Stimulated activated CD8-positive, alpha-beta memory T cell treated with anti-CD3 and anti-CD28 coated beads, Interleukin-15, amount 100 ng/mL, for 4 hours (primary cell): ENCODE measurements at places on chromosomes 6 and 20.

DNA sequence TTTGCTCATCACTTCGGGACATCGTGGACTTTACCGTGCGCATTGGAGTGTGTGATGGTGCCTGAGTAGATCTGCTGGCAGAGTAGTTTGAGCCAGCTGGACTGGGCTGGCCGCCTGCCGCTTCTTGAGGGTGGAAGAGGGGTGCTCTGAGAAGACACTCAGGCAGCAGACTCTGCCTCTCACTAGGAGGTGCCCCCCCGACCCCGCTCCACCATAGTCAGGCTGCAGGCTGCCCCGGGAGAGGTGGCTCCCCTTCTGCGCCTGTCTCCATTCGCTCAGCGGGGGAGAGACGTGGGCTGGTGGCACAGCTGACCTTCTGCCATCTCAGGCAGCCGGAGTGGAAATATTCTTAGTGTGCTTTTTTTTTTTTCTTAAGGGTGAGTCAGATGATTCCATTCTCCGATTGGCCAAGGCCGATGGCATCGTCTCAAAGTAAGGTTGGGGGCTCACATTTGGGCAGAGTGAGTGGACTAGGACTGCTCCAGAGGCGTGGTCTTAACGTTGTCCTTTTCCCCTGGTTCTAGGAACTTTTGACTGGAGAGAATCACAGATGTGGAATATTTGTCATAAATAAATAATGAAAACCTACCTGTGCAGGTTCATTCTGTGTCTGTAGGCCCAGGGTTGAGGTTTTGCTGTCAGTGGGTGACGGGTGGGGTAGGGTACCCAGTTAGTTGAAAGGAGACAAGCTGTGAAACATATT is 1.2 kb downstream of the RPS21 start:
- DNase-seq, result no peak

DNA sequence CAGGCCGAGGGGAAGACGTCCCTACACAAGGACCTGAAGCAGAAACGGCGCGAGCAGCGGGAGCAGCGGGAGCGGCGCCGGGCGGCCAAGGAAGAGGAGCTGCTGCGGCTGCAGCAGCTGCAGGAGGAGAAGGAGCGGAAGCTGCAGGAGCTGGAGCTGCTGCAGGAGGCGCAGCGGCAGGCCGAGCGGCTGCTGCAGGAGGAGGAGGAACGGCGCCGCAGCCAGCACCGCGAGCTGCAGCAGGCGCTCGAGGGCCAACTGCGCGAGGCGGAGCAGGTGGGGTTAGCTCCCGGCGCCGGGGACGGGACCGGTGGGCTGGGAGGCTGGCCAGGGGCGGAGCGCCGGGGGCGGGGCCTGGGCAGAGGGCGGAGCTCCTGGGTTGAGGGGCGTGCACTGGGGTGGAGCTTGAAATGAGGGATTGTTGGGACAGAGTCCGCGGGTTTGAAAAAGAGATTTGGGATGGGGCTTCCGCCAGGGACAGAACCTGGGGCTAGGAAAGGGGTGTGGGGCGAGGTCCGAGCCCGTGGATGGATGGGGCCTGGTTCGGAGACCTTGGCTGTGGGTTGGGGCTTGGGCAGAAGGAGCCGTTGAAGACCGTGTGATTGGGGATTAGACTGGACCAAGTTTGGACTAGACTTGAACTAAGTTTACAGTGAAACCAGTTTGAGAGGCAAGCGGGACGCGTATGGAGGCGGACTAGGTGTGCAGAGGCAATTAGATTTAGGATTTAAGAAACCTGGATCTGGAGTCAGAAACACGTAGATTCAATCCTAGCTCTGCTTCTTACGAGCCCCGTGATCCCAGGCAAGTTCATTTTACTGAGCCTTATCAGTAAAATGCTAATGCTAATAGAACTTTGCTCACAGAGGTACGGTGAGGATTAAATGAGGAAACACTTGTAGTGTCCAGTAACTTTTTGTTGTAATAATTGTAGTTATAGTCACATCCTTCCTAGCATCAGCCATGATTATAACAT is 20.9 kb downstream of the DEF6 start:
- no peak for DNase-seq

GRCh38 chr6:141607956-141608355 is 524.8 kb upstream of the GJE1 start:
- no peak for DNase-seq

- no peak for DNase-seq
These were observed 23.5 kb downstream of the STX7 start for GRCh38 chr6:132489376-132489775.

GRCh38 chr6:97876711-97877110 is 593.7 kb upstream of the MMS22L start:
- DNase-seq, result no peak

- DNase-seq, result no peak
These were observed 177.8 kb upstream of the ECI2 start for GRCh38 chr6:4313044-4313686.

DNA sequence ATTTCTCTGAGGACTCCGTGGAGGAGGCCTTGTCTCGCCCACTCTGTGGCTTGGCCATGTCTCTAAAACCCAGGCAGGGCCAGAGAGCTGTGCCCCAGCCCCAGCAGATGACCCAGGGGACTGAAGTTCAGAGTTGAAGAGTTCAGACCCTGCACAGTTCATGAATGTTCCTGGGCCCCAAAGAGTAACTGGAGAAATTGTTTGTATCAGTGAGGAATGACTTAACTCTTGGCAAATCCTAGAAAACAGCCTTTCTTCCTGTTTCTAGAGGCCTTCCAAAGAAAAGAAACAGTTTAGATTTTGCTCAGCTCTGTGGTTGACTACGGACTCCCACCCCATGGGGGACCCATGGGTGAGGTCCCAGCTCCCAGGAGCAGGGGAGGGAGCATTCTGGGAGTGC is 62.1 kb upstream of the EYA2 start:
- no peak for DNase-seq

DNA sequence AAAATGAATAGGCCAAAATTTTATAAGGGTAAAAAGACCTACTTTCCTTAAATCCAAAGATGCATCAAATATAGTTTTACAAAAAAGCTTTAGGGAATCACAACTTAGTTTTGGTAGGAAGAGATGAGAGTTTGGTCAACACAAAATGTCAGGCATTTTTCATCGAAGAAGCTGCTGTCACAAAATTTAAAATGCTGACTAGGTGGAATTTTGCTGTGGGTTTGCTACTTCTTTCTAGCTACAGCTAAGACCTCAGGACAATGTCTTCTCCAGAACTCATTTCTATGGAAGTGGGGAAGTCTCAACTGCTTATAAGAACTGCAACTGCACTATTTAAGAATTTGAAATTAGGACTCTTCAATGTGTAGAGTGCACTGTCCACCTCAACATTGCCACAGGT is 351.1 kb downstream of the HAO1 start:
- no peak for DNase-seq

- no peak for DNase-seq
These were observed 1029.5 kb upstream of the GJE1 start for GRCh38 chr6:141103246-141103645.

GRCh38 chr20:888057-888456 is 28.1 kb downstream of the ANGPT4 start:
- no peak for DNase-seq

- no peak for DNase-seq
These were observed 74.1 kb upstream of the SALL4 start for GRCh38 chr20:51876313-51876940.

GRCh38 chr6:44564906-44565524 is 177.5 kb downstream of the CDC5L start:
- DNase-seq, result no peak

DNA sequence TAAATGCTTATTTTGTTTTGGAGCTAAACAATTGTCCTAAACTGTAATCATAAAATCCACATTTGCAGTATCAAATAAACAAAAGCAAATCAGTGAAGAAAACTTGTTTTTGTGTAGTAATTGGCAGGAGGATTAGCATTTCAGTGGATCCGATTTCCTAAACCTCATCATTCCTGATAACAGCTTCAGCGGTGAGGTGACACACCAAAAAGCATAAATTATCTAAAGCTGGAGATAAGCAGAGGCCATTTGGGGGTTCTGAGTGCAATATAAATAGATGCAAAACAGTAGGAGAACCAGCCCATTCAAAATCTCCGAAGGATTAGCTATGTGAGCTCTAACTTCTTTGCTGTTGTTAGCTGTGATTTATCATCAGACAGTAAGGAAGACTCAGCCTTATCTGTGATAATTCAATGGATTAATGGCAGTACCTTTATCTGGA is 235.8 kb downstream of the EPHA7 start:
- DNase-seq, result no peak

- DNase-seq, result no peak
These were observed 225.0 kb downstream of the ALDH8A1 start for GRCh38 chr6:134724771-134725340.

GRCh38 chr6:30102414-30102969 is 10.4 kb downstream of the TRIM31 start:
- no peak for DNase-seq

- no peak for DNase-seq
These were observed 18.5 kb upstream of the ERVFRD-1 start for GRCh38 chr6:11129908-11130565.

DNA sequence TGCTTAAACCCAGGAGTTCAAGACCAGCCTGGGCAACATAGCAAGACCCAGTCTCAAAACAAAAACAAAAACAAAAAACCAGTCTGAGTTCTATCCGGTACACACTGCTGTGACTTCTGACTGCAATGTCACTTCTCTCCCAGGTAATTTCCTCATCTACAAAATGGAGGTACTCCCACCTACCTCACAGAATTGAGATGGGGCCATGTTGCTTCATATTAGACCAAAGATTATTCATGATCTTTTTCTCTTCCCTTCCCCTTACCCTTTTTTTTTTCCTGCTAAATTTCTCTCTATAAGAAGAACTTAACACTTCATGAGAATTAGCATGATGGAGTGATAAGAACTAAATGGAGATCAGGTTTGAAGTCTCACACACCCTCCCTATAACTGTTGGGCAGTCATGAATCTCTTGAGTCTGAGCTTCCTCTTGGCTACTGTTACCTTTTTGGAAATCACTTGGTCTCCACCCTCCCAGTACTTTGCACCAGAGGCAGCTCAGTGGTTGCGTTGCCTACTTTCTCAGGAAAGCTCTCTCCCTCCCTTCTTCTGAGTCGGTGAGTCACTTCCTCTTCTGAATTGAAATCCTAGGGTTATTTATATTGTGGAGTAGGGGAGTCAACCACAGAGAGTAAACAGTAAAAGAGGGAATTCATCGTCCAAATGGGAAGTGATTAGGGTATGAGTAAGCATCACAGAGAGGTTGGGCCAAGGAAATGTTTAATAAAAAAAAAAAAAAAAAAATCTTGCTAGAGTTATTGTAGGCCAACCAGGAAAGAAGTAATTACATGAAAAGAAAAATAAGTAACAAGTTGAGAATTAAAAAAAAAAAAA is 59.9 kb upstream of the MAP7 start:
- no peak for DNase-seq

DNA sequence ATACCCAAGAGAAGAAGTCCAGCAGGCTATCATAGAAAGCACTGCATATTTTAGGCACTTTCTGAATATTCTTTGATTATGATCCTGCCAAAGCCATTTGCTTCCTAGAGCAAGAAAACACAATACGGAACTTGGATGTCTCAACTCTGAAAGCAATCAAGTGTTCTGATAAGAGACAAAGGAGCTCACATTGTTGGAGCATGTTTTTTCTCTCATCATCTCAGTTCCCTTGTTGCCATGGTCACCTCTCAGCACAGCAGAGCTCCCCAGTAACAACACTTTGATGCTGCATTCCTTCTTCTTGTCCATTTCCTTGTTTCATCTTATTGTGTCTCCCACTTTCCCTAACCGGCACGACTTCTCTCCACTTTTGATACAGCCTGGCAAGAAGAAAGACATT is 168.7 kb upstream of the FUT9 start:
- no peak for DNase-seq

DNA sequence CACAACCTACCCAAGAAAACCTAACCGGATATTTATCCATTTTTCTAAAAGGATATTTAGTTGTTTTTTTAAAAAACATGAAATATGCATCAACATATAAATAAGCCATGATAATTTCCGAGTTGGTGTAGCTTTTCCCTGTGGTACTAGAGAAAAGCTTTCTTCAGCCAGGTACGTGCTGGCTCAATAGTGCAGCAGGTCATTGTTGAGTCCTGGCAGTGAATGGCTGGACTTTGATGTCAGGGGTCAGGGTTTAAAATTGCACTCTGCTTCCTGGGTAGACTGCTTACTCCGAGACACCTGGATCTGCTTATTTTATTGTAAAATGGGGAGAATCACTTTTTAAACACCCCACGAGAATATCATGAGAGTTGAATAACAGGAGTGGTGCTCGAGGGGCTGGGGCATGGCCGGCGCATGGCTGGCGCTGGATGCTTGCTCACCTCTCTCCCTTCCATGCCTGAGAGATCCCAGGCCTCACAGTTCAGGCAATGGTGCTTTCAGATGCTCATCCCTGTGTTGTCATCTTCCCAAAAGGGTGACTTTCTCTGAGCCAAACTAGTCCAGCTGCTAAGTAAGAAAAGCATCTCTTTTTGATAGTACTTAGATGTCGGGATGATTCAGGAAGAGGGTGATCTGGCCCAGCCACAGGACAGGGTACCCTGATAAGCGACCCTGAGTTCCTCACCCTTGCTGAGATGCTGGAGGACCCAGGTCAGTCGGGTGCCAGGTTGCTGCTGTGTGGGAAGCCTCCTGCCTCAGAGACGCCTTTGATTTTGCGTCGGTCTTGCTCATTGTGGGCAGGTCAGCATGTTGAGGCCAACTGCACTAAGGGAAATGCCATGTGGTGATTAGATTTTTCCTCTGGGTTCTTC is 269.1 kb upstream of the FOXQ1 start:
- no peak for DNase-seq

GRCh38 chr6:5950361-5950785 is 56.4 kb downstream of the NRN1 start:
- no peak for DNase-seq

GRCh38 chr6:14975471-14975817 is 270.4 kb upstream of the JARID2 start:
- DNase-seq, result no peak

DNA sequence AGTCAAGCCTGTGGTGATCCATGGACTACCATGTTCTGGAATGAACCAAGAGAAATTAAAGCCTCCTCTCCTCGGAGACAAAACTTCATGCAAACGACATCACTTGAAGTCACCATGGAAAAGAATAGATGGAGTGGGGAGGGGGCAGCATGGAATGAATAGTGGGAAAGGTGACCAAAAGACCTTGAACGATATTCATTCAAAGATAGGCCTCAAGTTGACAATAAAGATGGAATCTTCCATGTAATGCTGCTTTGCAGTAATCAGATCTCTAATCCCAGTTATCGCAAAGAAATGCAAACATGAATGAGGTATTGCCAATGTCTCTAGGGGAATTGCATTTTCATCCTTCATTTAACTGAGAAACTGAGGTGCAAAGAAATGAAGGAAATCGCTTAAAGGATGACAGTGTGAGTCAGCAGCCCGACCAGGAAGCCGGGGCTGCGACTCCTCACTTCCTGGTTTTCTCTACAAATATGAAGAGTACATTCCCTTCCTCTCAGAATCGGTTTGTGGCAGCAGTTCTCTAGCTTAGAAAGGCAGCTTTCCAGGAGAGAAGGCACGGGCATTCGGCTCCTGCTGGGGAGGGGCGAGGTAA is 65.6 kb upstream of the RREB1 start:
- DNase-seq, result no peak

DNA sequence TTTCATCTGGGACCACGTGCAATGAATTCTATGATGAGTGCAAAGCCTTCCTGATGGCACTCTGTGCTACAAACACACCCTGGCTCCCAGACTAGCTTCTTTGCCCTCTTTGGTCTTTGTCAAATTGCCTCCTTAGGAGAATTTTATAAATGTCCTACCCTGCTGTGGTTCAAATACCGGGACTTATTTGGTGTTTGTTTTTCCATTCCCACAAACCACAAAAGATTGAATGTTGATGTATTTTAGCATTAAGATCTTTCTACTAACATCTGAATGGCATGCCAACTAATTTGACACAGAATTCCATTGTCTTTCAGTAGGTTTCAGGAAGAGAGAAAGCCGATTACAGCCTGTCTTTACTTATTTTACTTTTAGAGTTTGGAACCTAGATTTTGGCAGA is 424.2 kb upstream of the SLC35B3 start:
- no peak for DNase-seq
